ENCODE measurements at places on chromosomes 6 and 20.
A peak's percentile ranks its signal among the peaks of the same experiment; 100 is the strongest.

DNA sequence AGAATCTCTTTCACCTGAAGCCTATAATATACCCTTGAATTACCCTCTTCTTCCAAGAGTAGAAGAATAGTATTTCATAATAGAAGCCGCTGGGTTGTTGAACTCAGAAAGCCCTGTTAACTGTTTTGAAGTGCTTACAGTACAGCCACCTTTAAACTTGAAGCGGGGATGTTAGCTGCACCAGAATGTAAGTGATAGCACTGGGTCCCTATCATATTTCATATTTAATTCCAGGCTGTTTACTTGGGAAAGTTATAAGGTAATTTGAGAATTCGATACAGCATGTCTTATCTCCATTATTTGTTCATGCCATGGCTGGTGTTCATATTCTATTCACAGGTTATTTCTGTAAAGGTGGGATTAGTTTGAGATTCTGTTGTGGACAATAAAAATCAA is 63.5 kb upstream of the VSTM2L start:
- no peak for DNase-seq

DNA sequence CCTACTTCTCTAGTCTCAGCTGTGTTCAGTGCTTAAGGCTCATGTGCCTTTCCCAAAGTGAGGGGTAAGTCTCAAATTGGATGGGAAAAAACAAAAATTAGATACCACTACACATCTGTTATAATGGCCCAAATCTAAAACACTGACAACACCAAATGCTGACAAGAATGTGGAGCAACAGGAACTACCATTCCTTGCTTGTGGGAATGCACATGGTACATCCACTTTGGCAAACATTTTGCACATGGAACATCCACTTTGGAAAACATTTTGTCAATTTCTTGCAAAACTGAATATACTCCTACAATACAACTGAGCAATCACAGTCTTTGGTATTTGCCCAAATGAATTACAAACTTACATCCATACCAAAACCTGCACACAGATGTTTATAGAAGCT is 109.3 kb downstream of the TENT5A start:
- DNase-seq, result no peak

DNA sequence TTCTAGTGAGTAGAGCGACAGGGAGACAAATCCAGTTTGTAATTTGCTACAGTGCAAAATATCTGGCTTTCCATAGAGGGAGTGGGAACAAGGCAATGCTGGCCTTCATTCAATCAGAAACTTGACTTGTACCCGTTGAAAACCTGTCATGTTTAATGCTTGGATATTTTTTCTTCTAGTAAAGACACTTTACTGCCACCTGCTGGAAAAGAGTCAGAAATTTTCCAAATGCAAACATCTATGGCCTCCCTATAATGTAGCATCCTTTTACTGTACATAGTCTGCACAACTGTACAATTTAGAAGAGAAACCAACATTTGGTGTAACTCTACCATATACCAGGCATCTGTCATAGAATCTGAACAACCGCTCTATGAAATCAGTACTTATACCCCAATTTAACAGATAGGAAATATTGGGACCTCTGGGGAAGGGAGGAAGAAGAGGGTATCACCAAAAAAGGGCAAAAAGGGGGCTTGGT is 16.7 kb upstream of the TBC1D20 start:
- no peak for DNase-seq

DNA sequence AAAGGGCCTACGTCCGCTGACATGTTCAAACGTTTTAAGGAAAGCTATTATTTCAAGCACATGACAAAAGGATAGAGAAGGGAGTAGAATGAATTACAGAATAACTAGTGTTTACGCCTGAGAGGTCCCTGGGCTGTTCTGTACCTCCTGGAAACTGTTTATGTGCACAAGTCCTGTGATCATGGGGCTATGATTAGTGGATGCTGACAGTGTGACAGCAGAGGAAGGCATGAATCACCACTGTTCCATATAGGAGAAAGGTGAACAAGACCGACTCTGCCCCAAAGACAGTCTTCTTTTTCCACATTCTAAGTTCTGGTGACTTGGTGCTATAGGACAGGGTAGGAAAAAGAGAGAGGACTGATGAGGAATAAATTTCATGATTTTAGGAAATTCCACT is 249.2 kb upstream of the PRDM1 start:
- DNase-seq, result no peak

GRCh38 chr6:31597006-31597405 is 4.2 kb upstream of the NCR3 start:
- no peak for DNase-seq

- no peak for DNase-seq
Measured at GRCh38 chr6:142478117-142478516, 176.3 kb downstream of the ADGRG6 start.

DNA sequence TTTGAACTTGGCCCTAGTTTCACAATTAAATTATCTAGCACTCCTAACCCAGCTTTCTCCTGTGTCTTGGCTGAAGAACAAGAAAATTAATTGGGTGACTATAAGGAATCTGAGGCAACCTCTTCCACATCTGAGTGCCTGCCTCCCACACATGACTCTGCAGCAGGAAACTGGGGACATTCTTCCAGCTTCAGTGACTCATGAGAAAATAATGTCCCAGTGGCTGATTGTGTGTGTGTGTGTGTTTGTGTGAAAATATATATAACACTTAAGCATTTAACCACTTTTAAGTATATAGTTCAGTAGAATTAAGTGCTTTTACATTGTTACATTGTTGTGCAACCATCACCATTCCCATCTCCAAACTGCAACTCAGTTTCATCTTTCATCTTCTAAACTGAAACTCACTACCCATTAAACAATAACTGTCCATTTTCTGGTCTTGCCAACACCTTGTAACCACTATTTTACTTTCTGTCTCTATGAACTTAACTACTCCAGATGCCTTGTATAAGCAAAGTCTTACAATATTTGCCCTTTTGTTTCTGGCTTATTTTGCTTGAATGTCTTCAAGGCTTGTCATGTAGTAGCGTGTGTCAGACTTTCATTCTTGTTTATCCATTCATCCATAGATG is 8.7 kb downstream of the TRIM38 start:
- no peak for DNase-seq

- no peak for DNase-seq
Measured at GRCh38 chr6:1777921-1778685, 168.4 kb downstream of the FOXC1 start.

GRCh38 chr20:13029687-13030375 is 21.1 kb downstream of the SPTLC3 start:
- peak; percentile 68 for DNase-seq

DNA sequence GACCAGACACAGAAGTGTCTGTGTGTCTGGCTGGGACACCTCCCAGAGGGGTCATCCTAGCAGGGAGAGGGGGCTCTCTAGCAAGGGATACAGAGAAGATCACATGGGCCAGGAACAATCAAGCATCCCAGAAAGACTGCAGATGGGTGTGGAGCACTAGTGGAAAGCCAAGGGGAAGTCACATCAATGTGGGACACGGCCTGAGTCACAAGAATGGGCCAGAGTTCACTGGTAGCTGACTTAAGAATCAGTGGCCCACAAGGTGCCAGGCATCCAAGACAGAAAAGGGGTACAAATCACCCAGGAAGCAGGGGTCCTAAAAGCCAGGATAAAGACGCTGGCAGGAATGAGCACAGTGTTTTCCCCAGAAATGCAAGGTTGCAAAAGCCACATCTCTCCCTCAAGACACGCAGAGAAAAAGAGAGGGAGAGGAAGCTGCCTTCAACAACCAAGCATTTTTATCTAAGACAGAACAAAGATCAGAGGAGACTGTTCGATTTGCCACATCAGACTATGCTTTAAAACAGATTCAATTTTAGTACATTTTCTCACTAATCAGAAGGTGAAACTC is 113.6 kb upstream of the DST start:
- DNase-seq, result no peak

DNA sequence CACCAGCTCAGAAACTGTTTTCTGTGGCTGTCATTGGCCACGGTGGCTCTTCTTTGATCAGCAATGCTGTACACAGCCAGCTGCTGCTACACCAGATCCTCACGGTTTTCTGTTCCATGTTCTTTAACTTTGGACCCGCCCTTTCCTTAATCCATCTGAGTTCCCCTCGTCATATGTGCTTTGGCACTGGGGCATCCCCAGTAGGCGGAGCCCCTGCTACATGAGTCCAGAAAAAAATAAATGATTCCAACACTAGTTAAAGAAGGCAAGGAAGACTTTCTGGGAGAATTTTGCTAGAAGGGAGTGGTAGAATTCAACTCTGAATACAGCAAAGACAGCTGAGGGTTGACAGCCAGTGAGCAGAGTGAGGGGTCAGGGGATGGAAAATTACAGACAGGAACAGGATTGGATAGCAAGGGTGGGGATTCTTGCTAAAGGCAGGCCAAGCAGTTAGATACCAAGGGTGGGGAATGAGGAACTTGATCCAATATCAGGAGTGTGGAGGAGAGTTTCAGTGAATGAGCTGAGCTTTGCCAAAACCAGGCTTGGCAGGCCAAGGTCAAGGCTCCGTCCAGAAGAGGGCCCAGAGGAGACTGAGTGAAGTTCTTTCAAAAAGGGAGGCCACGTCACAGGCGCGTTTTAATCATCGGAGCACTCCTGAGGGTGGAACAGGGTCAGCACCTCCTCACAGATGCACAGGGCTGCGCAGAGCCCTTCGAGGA is 391.8 kb downstream of the CDH4 start:
- DNase-seq, result no peak

- DNase-seq, result no peak
Measured at GRCh38 chr6:123745895-123746294, 57.8 kb upstream of the NKAIN2 start.

DNA sequence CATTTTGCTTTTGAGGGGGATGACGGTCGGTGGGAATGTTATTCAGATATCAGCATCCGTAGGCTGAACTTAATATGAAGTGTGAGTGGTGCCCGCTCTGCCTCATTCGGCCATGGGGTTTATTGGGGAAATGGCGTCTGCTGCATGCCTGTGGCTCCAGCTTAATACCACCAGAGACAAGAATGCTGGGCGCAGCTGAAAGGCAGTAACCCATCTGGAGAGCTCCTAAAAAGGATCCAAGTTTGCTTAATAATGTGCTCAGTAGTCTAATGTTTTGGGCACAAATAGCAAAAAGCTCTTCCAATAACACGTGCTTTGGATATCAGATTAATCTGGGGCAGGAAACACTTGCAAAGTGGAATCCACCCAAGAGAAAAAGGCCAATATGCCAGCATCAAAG is 273.0 kb upstream of the TAB2 start:
- DNase-seq, result no peak

- DNase-seq, result no peak
Measured at GRCh38 chr6:114888241-114888640, 545.4 kb upstream of the HS3ST5 start.

- DNase-seq, result no peak
Measured at GRCh38 chr6:35810971-35811698, 6.0 kb downstream of the LHFPL5 start.

GRCh38 chr20:2169456-2170088 is 67.9 kb downstream of the STK35 start:
- DNase-seq, result no peak

DNA sequence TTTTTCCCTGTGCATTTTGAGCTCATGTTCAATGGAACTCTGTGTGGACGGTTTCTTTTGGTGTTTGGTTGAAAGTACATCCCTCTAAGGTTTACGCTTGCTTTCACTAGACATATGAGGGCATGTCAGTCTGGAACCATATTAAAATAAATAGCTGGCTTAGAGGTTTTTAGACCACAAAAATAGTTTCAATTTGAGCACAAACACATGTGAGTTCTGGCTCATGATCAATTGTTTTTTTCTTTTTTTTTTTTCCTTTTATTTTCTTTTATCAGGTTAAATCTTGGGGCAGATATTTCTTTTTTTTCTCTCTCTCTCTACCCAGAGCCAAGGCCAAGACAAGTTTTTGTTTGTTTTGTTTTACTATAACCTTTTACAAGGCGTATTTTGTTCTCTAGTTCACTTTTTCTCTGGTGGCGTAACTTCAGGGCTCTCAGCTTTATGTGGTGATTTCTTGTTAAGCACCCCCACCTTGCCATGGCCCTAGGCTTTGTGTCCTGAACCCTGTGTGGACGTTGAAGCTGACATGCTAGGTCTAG is 92.9 kb downstream of the SHLD1 start:
- no peak for DNase-seq

- no peak for DNase-seq
Measured at GRCh38 chr6:105069821-105070445, 109.9 kb downstream of the POPDC3 start.

DNA sequence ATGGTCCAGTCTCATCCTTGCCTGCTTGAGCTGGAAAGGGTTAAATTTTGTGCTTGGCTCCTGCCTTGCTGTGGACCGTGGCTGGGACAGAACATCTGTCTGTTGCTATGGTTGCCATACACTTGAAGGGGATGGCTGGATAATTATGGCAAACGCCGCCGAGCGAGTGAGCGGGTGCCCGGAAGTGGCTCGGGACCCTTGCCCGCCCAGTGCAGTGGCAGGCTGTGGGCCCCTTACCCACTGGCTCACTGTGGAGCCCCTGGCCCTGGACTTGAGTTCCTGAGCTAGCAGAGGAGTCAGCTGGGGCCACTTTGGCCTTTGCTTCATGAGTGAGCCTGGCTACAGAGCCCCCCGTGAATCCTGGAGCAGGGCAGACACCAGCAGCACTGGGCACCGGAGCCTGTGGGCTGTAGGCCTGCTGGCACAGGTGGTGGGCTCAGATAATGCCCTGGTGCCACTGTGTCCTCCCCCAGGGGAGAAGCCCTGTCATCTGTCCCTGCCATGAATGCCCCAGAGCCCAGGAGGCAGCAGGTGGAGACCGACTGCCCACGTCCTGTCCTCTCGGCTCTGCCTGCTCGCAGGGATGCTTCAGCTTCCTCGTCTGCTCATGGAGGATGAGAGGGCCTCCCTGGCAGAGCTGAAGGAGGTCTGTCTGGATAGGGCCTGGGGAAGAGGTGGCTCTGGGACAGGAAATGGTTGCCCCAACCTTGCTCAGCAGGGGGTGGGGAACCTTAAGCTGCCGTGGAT is 25.5 kb upstream of the NOL4L start:
- no peak for DNase-seq

DNA sequence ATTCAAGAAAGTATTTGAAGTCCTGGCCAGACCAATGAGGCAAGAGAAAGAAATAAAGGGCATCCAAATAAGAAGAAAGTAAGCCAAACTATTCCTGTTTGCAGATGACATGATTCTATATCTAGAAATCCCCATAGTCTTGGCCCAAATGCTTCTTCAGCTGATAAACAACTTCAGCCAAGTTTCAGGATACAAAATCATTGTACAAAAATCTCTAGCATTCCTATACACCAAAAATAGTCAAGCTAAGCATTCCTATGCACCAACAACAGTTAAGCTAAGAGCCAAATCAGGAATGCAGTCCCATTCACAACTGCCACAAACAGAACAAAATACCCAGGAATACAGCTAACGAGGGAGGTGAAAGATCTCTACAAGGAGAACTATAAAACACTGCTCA is 60.1 kb upstream of the PHIP start:
- no peak for DNase-seq

- no peak for DNase-seq
Measured at GRCh38 chr6:149962461-149963211, 1.1 kb upstream of the ULBP1 start.

DNA sequence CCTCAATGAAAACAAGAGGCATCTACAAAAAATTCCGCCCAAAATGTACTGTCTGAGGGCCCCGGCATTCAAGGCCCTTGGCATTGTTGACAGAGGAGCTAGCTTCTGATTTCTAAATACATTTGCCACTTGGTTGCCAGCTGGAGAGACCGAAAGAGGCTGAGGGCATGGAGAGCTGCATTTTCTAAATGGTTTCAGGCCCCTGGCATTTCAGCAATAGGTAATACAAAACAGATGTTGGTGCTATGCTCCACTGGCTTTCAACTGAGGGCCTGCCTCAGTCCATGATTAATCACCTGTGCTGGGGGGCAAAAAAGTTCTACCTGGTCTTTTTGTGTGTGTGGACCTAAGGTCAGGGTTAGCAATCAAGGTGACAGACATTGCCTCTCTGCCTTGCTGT is 79.5 kb upstream of the ISM1 start:
- no peak for DNase-seq

GRCh38 chr6:63912887-63913286 is 277.3 kb downstream of the PHF3 start:
- DNase-seq, result no peak

All from Peyer's patch (tissue), 4 donors.